ENCODE measurements at places on chromosomes 2 and 18. TPM values are rescaled to one million over a fixed set of nuclear protein-coding genes. Genes with fewer than 3 reads are reported as not detected.
A peak's percentile ranks its signal among the peaks of the same experiment; 100 is the strongest.

DNA sequence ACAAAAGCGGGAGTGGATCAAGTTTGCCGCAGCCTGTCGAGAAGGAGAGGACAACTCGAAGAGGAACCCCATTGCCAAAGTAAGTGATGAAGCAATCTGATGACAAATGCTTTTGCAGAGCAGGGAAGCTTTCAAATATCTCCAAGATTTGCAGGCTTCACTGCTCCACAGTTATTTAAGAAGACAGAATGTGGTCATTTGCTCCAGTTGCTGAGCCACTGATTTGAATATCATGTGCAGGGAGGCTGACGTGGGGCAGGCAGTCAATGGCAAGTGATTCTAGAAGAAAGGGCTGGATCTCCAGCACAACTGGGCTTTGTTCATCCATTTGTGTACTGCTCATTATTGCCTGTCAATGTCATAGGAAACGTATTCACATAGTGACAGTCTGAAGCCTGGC lies 10.2 kb downstream of the DSG4 start:
- DNase-seq, result peak; percentile 4

DNA sequence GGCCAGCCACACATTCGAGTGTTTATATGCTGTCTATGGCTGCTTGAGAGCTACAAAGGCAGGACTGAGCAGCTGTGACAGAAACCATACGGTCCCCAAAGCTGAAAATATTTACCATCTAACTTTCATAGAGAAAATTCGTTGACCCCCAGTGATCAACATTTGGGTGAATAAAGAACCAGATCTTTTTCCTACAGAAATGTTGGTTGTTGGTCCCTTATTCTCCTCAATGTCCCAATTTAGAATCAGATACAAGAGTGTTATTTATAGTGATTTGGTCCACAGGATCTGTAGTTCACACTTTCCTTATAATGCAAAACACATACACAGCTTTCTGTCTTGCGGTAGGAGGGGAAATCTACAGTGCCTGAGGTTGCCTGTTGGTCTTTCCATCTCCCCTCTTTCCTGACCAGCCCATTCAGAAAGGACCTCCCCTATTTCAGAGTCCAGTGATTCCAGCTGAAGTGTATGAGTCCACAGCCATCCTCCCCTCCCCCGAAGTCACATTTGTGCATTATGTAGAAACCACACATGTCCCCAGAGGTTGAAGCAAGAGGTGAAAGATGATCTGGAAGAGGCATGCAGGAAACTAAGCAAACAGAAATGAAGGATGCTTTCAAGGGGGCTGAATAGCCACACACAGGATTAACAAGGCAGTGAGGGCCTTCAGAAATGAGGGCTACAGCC lies 61.9 kb downstream of the SPRED2 start:
- no peak for DNase-seq

GPR17 gene
- not detected for total RNA-seq

DSC1 gene
- total RNA-seq, result not detected

PLA2R1 gene
- 0.45 TPM for total RNA-seq

UGT1A3 gene
- not detected for total RNA-seq

ASB18 gene
- not detected for total RNA-seq
